Subcutaneous adipose tissue (tissue), 4 donors: ENCODE measurements at places on chromosomes 5 and 9. TPM values are rescaled to one million over a fixed set of nuclear protein-coding genes. Genes with fewer than 3 reads are reported as not detected.

The IQGAP2 gene
- 58.7 TPM for total RNA-seq

The SARDH gene
- 0.34 TPM for total RNA-seq

The PCDHGA9 gene
- 4.1 TPM for total RNA-seq

The GAPT gene
- total RNA-seq, result not detected

The SLC22A4 gene
- 1.2 TPM for total RNA-seq

The LHX6 gene
- 10.1 TPM for total RNA-seq

The ALDH7A1 gene
- 24.6 TPM for total RNA-seq

The TNFSF15 gene
- total RNA-seq, result not detected

The PTPRD gene
- total RNA-seq, result 5.1 TPM

The SPATA31A3 gene
- total RNA-seq, result not detected

The EPB41L4B gene
- total RNA-seq, result 117 TPM

The OCLN gene
- 3.2 TPM for total RNA-seq

The PCDHB16 gene
- 4.9 TPM for total RNA-seq

The MZB1 gene
- not detected for total RNA-seq

The IFNB1 gene
- not detected for total RNA-seq

The PCDHGA1 gene
- total RNA-seq, result 0.38 TPM

The PAEP gene
- not detected for total RNA-seq

The KCNV2 gene
- not detected for total RNA-seq

The GLRA1 gene
- not detected for total RNA-seq

The FGF1 gene
- 4.6 TPM for total RNA-seq

The TLR4 gene
- total RNA-seq, result 79.1 TPM

The PIP5KL1 gene
- total RNA-seq, result not detected

The C9orf50 gene
- not detected for total RNA-seq

The GFI1B gene
- total RNA-seq, result not detected

The TAF11L10 gene
- total RNA-seq, result not detected

The SUSD3 gene
- total RNA-seq, result not detected

The CMBL gene
- total RNA-seq, result 19.9 TPM

The KCNIP1 gene
- total RNA-seq, result 6.4 TPM

The TICAM2 gene
- 2.4 TPM for total RNA-seq
